ENCODE measurements at places on chromosomes 4 and X. TPM values are rescaled to one million over a fixed set of nuclear protein-coding genes. Genes with fewer than 3 reads are reported as not detected.

Gene TMPRSS11D
- total RNA-seq, result not detected

Gene APLN
- 0.36 TPM for total RNA-seq

Gene PRDM8
- total RNA-seq, result 0.35 TPM

Gene MTTP
- total RNA-seq, result 0.47 TPM

Gene UGT2A1
- total RNA-seq, result not detected

Gene HS3ST1
- total RNA-seq, result not detected

DNA sequence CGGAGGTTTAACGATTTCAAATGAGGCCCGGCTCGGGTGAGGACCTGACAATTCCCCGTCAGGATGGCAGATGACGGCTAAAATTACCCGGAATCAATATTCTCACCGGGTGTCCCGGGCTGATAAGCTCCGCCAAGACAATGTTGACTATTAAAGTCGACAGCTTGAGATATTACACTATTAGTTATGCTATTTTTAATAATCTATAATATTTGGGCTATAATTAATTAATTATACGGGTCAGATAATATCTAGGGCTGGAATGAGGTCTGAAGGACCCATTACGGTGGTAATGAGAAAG is 9.4 kb upstream of the NKX1-1 start:
- DNase-seq, result no peak
- H3K4me3 ChIP-seq, result no peak overlapping the region
- H3K27me3 ChIP-seq, result peaks cover 41% of the 10 kb centered on the region
- no peaks in the 10 kb centered on the region for H3K36me3 ChIP-seq
- H3K4me1 ChIP-seq, result peaks cover 5% of the 10 kb centered on the region

GRCh38 chrX:94401426-94401825 is 727.4 kb downstream of the FAM133A start:
- H3K27ac ChIP-seq, result no peak overlapping the region
- no peaks in the 10 kb centered on the region for H3K36me3 ChIP-seq
- DNase-seq, result no peak
- no peaks in the 10 kb centered on the region for H3K4me1 ChIP-seq
- H3K27me3 ChIP-seq, result no peaks in the 10 kb centered on the region

GRCh38 chr4:88162626-88163025 is 4.2 kb upstream of the ABCG2 start:
- H3K4me1 ChIP-seq, result peaks cover 12% of the 10 kb centered on the region
- H3K27me3 ChIP-seq, result peaks cover 13% of the 10 kb centered on the region
- no peak overlapping the region for H3K4me3 ChIP-seq
- no peak for DNase-seq
- H3K36me3 ChIP-seq, result no peaks in the 10 kb centered on the region

GRCh38 chr4:182143822-182144625 is 99.2 kb upstream of the TENM3 start:
- H3K27me3 ChIP-seq, result peaks cover 61% of the 10 kb centered on the region
- H3K36me3 ChIP-seq, result peaks cover 2% of the 10 kb centered on the region
- no peak overlapping the region for H3K27ac ChIP-seq

DNA sequence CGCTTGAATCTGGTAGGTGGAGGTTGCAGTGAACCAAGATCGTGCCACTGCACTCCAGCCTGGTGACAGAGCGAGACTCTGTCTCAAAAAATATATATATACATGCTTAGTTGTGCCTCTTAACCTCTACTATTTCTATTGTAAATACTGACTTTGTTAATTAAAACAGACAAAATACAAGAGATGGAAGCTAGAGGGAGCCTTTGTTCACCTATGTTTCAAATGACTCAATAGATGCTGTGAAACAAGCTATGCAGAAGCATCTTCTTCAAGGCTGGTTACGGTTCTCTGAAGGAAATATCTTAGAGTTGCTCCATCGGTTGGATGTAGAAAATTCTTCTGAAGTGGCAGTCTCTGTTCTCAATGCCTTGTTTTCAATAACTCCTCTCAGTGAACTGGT is 6.2 kb downstream of the NCAPG start:
- no peak for DNase-seq
- peaks cover 42% of the 10 kb centered on the region for H3K36me3 ChIP-seq
- H3K27ac ChIP-seq, result no peak overlapping the region

- H3K27ac ChIP-seq, result no peak overlapping the region
- no peak for DNase-seq
- H3K36me3 ChIP-seq, result no peaks in the 10 kb centered on the region
- H3K27me3 ChIP-seq, result peaks cover 6% of the 10 kb centered on the region
- H3K4me3 ChIP-seq, result no peak overlapping the region
- H3K4me1 ChIP-seq, result no peaks in the 10 kb centered on the region
Measured at GRCh38 chrX:2875798-2876399, 47.2 kb downstream of the GYG2 start.

DNA sequence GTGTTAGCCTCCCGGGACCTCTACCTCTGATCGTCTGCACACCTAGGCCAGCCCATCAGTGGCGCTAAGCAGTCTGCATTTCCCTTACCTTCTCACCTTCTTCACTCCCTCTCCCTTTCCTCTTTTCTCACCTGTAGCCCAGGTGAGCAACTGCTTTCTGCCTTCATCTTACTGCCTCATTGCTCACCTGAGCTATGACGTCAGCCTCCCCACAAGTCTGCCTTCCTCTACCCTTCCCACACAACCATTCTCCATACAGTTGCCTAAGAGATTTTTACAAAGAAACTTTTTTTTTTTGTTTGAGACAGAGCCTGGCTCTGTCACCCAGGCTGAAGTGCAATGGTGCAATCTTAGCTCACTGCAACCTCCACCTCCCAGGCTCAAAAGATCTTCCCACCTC is 136.3 kb downstream of the BCOR start:
- no peak overlapping the region for H3K27ac ChIP-seq
- no peaks in the 10 kb centered on the region for H3K36me3 ChIP-seq
- no peak overlapping the region for H3K4me3 ChIP-seq

DNA sequence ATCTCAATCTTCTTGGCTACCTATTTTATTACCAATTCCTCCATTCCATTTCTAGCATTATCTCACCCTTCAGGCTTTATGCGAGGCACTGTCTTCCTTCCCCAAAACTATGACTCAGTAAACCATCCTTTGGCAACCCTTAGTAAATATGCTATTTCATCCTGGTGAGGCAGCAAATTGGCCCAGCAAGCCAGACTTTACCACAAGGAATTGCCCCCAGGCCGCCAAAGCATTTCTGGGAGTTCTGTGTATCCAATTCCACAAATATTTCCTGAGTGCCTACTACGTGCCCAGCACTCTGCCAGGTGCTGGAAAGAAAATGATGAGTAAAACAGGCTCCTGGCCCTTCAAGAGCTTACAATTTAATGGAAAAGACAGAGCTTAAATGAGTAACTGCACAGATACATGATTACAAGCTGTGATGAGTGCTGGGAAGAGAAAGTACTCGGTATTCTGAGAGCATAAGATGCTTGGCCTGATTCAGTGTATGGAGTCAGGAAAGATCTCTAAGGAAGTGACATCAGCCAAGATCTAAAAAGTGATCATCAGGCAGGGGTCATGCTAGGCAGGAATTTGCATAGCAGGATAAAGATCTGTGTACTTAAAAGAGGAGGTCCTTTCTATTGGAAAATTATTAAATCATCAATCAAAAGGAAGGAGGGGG is 193.8 kb downstream of the ADAMTS3 start:
- H3K27ac ChIP-seq, result no peak overlapping the region
- no peak overlapping the region for H3K4me3 ChIP-seq
- no peaks in the 10 kb centered on the region for H3K27me3 ChIP-seq

- no peak overlapping the region for H3K4me3 ChIP-seq
- H3K27ac ChIP-seq, result no peak overlapping the region
- H3K27me3 ChIP-seq, result peaks cover 9% of the 10 kb centered on the region
- no peaks in the 10 kb centered on the region for H3K4me1 ChIP-seq
- H3K36me3 ChIP-seq, result no peaks in the 10 kb centered on the region
Measured at GRCh38 chr4:78174891-78175290, 117.8 kb downstream of the FRAS1 start.

- no peak overlapping the region for H3K4me3 ChIP-seq
- H3K27ac ChIP-seq, result no peak overlapping the region
- no peak for DNase-seq
- no peaks in the 10 kb centered on the region for H3K4me1 ChIP-seq
- peaks cover 4% of the 10 kb centered on the region for H3K27me3 ChIP-seq
Measured at GRCh38 chrX:50536955-50537354, 66.3 kb upstream of the DGKK start.

DNA sequence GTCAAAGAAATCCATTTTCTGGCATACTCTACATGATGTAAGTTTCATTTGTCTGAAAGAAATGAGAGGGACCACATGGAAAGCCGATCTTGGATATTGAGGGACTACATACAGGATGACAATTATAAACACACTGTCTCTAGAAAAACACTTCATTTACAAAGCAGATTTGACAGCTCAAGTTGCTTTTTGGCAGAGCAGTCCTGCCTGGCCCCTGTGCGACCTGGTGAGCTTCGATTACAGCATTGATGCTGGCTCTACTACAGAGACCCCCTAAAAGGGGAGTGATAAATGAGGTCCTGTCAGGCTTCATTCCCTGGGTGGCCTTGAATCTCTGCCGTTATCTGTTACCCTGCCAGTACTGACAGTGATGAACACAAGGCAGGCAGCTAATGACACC is 215.2 kb upstream of the NOCT start:
- H3K27ac ChIP-seq, result no peak overlapping the region
- no peaks in the 10 kb centered on the region for H3K4me1 ChIP-seq
- no peak for DNase-seq
- no peaks in the 10 kb centered on the region for H3K36me3 ChIP-seq
- H3K4me3 ChIP-seq, result no peak overlapping the region

- no peak for DNase-seq
- no peaks in the 10 kb centered on the region for H3K4me1 ChIP-seq
- no peak overlapping the region for H3K4me3 ChIP-seq
- H3K27me3 ChIP-seq, result no peaks in the 10 kb centered on the region
- no peaks in the 10 kb centered on the region for H3K36me3 ChIP-seq
Measured at GRCh38 chr4:95265814-95266740, 282.7 kb downstream of the UNC5C start.

DNA sequence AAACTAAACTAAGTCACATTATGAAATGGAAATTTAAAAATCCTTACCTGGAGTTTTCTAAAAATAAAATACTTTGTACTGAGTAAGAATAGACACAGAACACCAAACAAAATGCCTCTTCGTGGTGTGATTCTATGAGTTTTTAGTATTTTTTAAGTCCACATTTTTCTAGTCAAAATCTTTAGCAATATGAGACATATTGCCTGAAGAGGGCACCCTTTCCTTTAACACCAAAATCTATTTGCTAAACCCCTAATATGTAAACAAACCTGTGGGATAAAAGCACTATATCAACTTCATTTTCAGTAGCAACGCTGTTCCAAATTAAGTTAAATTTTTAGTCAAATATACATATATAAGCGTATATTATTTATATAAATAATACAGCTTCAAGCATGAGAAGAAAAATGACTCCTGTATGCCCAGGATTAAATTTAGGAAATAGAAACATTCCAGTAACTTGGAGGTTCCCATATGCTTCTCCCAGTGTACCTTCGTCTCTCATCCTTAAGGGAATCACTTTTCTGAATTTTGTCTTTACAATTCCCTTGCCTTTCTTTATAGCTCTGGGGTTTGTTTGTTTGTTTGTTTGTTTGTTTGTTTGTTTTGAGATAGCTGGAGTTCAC is 23.0 kb upstream of the PGM2 start:
- no peak for DNase-seq
- H3K27ac ChIP-seq, result no peak overlapping the region
- no peaks in the 10 kb centered on the region for H3K27me3 ChIP-seq
- no peak overlapping the region for H3K4me3 ChIP-seq
- H3K36me3 ChIP-seq, result no peaks in the 10 kb centered on the region
- no peaks in the 10 kb centered on the region for H3K4me1 ChIP-seq

- no peaks in the 10 kb centered on the region for H3K4me1 ChIP-seq
- H3K27ac ChIP-seq, result no peak overlapping the region
- peaks cover 2% of the 10 kb centered on the region for H3K27me3 ChIP-seq
- no peak for DNase-seq
Measured at GRCh38 chr4:14958436-14958835, 43.8 kb upstream of the CPEB2 start.

- no peaks in the 10 kb centered on the region for H3K27me3 ChIP-seq
- no peak for DNase-seq
- H3K36me3 ChIP-seq, result no peaks in the 10 kb centered on the region
- H3K4me3 ChIP-seq, result no peak overlapping the region
- no peaks in the 10 kb centered on the region for H3K4me1 ChIP-seq
Measured at GRCh38 chr4:116632269-116632668, 453.1 kb downstream of the TRAM1L1 start.

DNA sequence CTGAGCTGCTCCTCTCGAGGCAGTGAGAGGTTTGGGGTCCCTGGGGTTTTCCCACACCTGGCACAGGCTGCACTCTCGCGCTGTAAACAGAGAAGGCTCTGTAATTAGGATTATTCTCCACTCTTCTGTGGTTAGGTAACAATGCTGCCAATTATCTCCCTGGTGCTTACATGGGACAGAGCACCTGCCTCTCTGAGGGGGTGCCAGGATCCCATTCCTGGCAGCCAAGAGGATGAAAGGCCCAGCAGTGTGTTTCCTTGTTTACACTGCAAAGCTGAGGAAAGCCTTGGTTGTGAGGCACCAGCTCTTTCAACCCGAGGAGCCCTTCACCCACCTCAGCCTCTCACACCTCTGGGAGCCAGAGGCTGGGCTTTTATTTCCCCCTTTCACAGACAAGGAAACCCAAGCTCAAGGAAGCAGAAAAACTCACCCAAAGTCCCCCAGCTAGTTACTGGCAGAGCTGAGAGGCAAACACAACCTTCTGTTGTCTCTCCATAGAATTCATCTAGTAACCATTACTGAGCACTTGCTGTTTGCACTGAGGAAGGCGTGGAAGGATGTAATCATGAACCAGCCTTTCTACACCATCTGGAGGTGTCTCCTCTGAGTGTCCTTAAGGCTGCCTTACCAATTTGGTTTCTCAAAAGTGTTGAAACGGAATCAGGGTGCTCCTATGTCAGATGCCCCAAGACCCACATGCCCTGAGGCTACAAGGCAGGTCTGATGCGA is 39.7 kb upstream of the PROM1 start:
- no peak overlapping the region for H3K4me3 ChIP-seq
- H3K27me3 ChIP-seq, result no peaks in the 10 kb centered on the region
- no peak for DNase-seq
- H3K27ac ChIP-seq, result peak overlapping the region; percentile 85
- H3K4me1 ChIP-seq, result peaks cover 25% of the 10 kb centered on the region

All from activated naive CD4-positive, alpha-beta T cell treated with anti-CD3 and anti-CD28 coated beads for 36 hours (primary cell).